ENCODE measurements at places on chromosomes 7 and 10.

GRCh38 chr10:94122211-94122610 lies 128.5 kb downstream of the PLCE1 start:
- no peak for DNase-seq

DNA sequence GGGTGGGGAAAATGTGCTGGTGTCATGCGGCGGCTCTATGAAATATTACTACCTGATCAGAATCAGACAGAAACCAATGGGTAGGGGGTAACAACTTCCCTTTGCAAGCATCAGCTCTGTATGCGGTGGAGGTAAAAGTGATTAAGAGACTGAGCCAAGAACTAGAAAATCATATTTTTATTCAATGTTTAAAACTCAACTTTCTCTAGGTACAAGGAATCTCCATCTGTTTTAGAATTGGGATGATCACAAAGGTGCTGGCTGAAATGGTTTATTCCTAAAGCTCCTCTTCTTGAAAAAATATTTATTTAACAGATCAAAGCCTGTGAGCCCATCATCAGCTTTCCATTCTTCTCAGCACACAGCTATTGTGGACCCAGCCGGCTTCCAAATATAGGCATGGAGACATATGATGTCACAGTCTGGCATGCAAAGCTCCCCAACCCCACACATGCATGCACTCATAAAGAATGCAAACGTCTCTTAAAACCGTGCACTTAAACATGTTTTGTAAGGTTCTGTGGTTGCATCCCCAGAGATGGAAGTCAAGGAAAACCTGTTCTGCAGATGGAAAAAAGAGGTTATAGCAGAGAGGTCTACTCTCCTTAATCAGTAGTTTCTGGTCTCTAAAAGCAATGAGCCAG lies 126.0 kb downstream of the SKIDA1 start:
- DNase-seq: no peak

DNA sequence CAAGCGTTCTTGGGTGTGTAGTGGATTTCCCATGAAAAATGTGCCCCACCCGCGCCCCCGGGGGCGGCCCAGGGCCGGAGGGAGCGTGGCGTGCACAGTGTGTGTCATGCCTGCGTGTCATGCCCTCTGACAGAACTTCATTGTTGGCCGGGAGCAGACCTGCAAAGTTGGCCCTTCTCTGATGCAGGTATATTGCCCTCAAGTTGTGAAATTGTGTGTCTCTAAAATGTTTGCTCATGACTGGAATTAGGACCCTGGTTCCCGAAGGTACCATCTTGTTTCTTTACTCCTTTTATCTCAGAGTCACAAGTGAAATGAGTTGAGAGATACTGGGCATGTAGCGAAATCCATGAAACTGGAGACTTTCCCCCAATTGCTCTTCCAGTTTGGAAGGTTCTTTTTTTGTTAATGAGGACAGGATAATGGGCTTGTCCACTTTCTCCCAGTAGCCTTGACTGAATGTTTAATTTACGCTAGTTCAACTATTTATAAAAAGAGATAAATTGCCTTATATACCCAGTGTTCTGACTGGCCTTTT lies 26.2 kb downstream of the ADK start:
- peak; percentile 73 for DNase-seq

- no peak for DNase-seq
Measured at GRCh38 chr7:111414374-111414773, 147.9 kb downstream of the IMMP2L start.

GRCh38 chr7:123538897-123539296 lies 4.5 kb upstream of the IQUB start:
- no peak for DNase-seq

DNA sequence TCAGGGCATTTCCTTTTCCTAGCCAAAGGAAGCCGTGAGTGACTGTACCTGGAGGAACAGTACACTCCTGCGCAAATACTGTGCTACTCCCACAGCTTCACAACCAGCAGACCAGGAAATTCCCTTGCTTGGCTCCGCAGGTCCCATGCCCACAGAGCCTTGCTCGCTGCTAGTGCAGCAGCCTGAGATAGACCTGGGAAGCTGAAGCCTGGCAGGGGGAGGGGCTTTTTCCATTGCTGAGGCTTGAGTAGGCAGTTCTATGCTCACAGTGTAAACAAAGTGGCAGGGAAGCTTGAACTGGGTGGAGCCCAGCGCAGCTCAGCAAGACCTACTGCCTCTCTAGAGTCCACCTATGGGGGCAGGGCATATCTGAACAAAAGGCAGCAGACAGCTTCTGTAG lies 291.2 kb downstream of the HGF start:
- no peak for DNase-seq

GRCh38 chr10:92240289-92241157 lies 50.4 kb downstream of the CPEB3 start:
- peak; percentile 92 for DNase-seq

DNA sequence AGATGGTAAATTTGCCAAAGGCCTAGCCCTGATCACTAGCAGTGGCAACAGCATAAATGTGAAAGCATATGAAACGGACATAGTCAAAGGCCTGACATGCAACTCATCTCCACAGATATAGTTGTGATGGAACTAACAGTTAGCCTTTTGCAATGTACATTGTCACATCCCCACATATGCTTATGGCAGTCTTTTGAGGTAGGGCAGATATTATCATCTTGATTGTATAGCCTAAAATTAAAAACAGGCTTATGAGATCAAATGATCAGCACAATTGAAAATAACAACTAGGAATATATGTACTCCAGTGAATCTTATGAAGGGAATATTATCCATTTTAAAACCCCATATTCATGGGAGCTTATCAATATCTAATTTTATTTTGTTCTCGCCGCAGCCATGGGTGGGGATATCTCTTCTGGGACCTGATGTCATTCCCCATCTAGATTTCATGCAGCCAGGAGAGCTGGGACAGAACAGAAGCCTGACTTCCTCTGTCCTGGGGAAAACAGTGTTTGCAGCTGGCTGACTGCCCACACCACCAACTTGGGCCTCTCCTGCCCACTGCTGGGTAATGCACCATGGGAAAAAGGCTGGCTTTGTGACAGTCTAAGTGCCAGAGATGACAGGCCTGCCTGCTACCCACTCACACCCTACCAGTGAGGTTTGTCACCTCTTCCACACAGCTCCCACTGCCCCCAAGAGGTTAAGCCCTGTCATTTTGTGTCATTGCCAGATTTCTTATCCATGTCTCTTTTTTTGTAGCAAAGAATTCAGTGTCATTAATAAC lies 180.2 kb upstream of the FZD1 start:
- no peak for DNase-seq
